ENCODE measurements at places on chromosomes 5 and 9.

DNA sequence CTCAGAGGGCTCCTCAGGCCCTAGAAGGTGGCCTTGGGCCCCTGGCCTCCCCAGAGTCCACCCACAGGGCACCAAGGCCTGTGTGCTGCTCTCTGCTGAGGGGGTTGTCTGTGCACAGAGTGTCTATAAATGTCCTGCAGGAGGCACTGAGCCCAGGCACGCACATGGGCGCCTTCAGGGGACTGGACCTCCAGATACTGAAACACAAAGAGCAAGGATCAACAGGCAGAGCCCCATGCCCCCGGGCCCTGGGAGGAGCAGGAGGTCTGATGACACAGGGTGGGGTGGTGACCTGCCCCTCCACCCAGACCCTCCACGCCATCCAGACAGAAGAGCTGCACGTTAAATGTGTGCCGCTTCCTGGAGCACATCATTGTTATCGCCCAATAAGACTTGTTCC is 64.6 kb upstream of the SIMC1 start:
- DNase-seq = no peak

GRCh38 chr5:172944741-172945140 is 14.5 kb upstream of the RPL26L1 start:
- DNase-seq = no peak

- no peak for DNase-seq
Measured at GRCh38 chr9:19998823-19999455, 210.1 kb upstream of the SLC24A2 start.

GRCh38 chr5:138241688-138242571 is 28.8 kb upstream of the CDC23 start:
- DNase-seq = no peak

GRCh38 chr9:97475059-97475458 is 26.4 kb upstream of the TMOD1 start:
- no peak for DNase-seq

GRCh38 chr5:113505181-113505580 is 8.3 kb upstream of the YTHDC2 start:
- DNase-seq = no peak

GRCh38 chr9:94610181-94610606 is 16.6 kb upstream of the FBP2 start:
- DNase-seq = no peak

DNA sequence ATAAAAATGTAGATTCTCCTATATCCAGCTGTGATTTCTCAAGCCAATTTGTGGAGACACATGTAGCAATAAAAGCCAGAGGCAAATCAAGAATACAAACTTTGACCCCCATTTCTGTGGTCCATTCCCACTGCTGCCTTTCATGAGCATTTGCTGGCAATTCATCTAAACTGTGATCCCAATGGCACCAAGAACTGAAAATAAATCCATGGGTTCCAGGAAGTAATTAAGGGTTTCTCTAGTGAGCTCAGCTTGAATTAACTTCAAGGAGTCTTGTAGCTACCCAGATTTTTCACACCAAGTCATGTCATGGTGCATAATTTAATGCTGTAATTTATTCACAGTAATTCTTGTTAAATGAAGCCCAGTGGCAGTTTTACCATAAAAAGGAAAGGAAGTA is 145.0 kb upstream of the SMC2 start:
- DNase-seq = no peak

- DNase-seq = no peak
Measured at GRCh38 chr5:35341189-35341588, 110.9 kb upstream of the PRLR start.

DNA sequence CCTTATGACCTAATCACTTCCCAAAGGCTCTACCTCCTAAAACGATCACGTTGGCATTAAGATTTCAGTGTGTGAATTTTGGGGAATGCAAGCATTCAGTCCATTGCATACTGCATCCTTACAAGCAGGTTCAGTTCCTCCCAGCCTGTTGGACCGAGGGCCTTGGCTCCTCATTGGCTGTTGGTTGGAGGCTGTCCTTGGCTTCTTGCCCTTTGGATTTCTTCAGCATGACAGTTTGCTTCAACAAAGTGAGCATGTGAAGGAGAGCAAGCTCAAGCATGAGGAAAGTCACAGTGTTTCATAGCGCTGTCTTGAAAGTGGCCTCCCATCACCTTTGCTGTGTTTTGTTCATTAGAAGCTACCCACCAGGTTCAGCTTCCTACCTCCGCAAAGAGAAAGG is 109.5 kb downstream of the GADD45G start:
- DNase-seq = no peak

DNA sequence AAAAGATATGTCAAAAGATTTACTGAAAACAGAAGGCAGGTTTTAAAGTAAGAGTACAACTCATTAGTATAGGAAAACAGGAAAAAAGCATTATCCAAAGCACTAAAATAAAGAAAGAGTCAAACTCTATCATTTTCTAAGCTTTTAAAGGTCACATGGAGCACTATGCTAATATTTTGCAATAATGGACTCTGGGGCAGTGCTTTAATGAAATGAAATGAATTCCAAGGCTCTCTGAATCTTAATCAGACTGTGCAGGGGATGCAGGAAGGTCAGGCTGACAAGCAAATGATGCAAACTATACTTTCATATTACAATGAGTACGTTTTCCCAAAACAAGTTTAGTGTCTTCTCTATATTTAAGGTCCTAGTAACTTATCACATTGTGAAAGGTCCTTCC is 981.9 kb upstream of the DMAC1 start:
- DNase-seq = no peak

DNA sequence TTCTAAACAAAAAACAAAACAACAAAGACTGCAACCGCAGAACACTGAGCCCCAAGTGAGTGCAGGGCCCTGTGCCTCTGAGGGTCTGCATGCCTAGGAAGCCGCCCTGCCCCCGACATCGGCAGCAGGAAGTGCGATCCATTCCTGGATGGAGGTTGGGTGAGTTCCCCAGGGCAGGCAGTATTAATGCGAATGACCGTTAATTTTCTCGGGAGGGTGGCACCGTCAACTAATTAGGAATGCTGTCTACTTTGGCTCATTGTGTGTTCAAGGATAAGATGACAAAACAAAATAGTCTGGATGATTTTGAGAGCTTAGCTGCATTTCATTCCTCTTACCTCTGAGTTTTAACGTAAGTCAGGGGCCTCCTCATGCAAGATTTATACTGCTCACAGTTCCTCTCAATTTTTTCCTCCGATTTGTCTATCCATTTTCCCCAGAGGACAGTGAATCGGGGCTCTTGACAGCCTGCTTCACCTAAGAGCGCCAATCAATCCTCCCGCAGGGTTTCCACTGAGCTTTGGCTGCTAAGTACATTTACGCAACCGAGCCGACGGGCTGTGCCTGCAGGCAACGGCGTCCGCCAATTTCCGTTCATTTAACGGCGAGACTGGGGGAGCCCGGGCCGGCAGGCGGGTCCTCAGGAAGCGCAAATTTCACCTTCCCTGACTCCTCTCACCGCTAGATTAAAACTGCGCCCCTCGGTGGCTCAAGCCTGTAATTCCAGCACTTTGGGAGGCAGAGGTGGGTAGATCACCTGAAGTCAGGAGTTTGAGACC is 2.9 kb upstream of the NXNL2 start:
- no peak for DNase-seq

GRCh38 chr9:73038613-73039012 is 85.8 kb upstream of the ALDH1A1 start:
- no peak for DNase-seq

GRCh38 chr5:120463006-120463680 is 957 bp upstream of the PRR16 start:
- no peak for DNase-seq

GRCh38 chr9:114258866-114259797 is 63.8 kb upstream of the ORM1 start:
- no peak for DNase-seq

- DNase-seq = peak; percentile 44
Measured at GRCh38 chr9:33374634-33375237, 27.6 kb downstream of the AQP7 start.

GRCh38 chr9:123131258-123131657 is 97.8 kb downstream of the GPR21 start:
- no peak for DNase-seq

DNA sequence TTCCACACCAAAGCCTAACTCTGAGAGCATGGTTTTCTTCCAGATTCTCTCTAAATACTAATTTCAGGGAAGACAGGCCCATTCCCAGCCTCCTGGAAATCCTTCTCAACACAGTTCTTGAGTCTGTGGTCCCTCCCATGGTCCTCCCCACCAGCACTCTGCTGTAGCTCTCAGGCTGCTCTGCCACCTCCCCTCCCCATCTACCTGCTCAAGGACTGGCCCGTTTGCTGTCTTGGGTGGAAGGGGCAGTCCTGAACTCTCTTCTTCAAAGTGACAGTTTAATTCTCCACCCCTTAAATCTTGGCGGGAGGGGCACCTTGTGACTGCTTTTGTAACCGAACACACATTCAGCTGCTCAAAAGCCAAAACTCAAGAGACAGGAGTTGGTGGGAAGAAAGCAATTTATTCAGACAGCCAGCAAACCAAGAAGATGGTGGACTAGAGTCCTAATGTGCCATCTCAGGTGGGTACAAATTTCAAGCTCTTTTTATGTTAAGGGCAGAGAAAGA is 7.6 kb upstream of the LCN15 start:
- no peak for DNase-seq

GRCh38 chr9:135499326-135500070 is 984 bp upstream of the MRPS2 start:
- DNase-seq = peak; percentile 81

GRCh38 chr5:163633926-163634460 is 128.6 kb downstream of the MAT2B start:
- DNase-seq = no peak

DNA sequence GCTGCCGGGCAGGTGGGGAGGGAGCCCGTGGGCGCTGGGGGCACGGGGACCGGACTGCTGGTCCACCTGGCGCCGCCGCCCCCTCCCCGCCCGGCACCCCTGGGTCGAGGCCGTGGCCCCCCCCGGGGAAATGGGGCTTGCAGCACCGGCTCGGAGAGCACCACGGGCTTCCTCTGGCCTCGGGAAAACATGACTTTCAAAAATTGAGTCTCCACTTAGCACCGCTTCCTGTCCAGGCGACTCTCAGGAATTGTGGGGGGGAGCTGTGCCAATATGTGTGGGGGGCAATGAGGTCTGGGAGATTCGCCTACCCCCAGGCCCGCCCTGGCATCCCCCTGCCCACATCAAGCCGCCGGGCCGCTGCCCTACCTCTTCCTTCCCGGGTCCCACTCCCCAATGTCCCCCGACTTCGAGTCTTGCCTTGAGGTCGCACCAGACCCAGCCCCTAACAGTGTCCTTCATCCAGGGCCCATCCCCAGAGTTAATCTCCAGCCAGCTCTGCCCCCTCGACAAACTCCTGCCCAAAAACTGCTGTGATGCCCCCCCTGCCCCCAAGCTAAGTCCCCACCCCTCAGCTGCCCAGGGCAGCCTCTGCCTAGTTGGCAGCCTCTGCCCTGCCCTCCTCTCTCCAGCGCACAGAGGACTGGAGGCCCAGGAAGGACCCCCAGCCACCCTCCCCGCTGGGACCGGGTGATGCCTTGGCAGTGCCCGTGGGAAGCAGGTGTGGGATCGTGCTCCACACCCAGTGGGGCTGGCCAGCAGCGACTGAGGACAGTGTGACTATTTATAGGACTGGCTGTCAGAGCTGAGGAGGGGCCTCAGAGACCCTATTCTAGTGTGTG is 3.9 kb downstream of the EGFL7 start:
- no peak for DNase-seq

DNA sequence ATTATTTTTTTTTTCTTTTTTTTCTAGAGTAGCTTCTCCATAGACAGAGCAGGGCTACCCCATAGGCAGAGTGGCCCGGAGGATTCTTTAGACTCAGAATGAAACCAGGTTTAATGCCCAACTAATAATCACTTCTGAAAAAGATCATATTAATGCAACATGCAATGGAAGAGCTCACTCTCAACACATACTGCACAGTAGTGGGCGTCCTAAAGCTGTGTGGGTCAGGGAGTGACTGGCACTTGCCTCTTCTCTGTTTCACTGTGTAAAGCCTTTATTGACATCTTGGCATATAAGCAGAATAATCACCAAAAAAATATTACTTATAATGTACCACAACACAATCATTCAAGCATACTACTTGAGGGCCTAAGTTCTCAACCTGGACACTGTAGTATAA is 11.1 kb downstream of the PWWP2A start:
- DNase-seq = no peak

- DNase-seq = no peak
Measured at GRCh38 chr5:145853781-145854376, 18.7 kb upstream of the PRELID2 start.

DNA sequence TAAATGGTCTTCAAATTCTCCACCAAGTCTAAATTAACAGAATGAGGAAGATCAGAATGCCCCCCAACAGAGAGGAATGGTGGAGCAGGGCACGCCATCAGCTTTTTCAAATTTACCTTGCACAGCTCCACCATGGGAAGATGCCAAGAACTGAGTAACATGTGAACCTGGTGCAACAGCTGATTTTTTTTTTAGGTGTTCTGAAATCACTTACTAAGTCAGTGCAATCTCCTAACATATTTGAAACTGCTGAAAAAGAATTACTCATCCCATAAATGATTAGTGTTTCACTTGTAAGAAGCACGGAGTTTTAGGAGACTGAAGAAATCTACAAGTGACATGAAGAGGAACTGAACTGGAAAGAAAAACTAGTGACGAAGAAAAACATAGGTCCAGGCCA is 5.1 kb downstream of the TMEM245 start:
- no peak for DNase-seq

- no peak for DNase-seq
Measured at GRCh38 chr5:6464441-6464840, 15.8 kb downstream of the UBE2QL1 start.

- no peak for DNase-seq
Measured at GRCh38 chr9:37281541-37281940, 141.0 kb upstream of the GRHPR start.

DNA sequence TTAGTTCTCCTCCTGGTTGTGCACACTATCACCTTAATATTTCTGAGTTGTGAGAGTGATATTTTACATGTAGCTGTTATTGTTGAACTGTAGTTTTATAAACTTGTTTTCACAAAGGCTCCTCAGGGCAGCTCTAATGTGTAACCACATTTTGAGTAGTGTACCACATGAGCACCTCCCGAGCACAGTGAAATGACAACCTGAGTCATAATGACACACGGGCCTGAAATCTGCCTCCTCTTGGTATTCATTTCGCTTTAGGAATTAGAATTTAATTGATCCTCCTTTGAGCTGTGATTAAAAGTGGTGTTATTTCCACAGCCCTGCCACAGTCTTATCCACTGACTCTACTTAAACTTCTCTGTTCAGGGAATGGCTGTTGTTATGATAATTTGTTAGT is 7.9 kb downstream of the MTRR start:
- DNase-seq = no peak

DNA sequence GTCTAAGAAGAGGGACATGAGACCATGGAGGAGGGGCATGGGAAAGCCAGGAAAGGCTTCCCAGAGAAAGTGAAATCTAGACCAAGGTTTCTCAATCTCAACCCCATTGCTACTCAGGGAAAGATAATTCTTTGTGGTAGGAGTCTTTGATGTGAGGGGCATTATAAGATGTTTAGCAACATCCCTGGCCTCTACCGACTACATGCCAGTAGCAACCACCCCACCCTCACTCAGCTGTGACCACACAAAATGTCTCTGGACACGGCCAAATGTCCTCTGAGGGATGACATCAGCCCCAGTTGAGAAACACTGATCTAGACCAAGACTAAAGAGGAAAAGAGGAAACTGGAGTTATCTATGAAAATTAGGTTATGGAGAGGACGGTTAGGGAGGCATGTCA is 298.5 kb upstream of the KIF2A start:
- DNase-seq = no peak

GRCh38 chr9:38656896-38657295 is 36.5 kb upstream of the ANKRD18A start:
- no peak for DNase-seq

- no peak for DNase-seq
Measured at GRCh38 chr9:114668146-114668545, 10.5 kb upstream of the TEX53 start.
